ENCODE measurements at places on chromosomes 6 and 20. TPM values are rescaled to one million over a fixed set of nuclear protein-coding genes. Genes with fewer than 3 reads are reported as not detected.

Gene LHFPL5
- not detected for total RNA-seq

- H3K27ac ChIP-seq = no peak overlapping the region
- no peaks in the 10 kb centered on the region for H3K27me3 ChIP-seq
- H3K4me3 ChIP-seq = no peak overlapping the region
- H3K4me1 ChIP-seq = no peaks in the 10 kb centered on the region
- no peak for DNase-seq
Measured at GRCh38 chr20:42018979-42019378, 400.8 kb upstream of the CHD6 start.

DNA sequence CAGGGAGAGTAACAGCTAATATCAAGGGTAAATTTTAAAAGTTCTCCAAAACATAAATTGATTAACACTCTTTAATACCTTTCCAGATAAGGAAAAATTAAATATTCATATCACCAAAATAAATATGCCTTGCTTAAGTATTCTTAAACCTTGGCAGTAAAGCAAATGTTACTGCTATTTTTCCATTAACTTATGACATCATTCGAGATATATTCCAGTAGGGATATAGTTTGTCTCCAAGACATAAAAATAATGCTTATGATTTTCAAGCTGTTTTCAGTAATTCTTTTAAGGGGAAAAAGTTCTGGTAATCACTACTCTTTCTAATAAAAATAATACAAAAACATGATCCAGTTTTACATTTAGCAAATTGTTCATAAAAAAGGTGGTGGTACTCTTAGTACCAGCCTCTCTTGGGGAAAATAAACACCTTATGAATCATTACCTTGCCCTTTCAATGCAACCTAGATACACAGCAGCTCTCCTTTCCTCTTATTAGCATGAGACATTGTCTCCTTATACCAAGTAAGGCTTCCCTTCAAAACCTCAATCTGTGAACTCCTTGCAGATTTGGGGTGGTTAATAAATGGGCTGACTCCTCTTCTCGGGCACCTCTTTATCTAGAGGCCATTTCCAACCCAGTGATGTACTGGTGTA, 31.5 kb upstream of the LTV1 start:
- no peaks in the 10 kb centered on the region for H3K27me3 ChIP-seq
- no peaks in the 10 kb centered on the region for H3K36me3 ChIP-seq
- H3K4me1 ChIP-seq = no peaks in the 10 kb centered on the region
- H3K27ac ChIP-seq = no peak overlapping the region

- H3K36me3 ChIP-seq = no peaks in the 10 kb centered on the region
- H3K27ac ChIP-seq = no peak overlapping the region
- H3K4me1 ChIP-seq = no peaks in the 10 kb centered on the region
- no peak for DNase-seq
Measured at GRCh38 chr20:62786157-62786556, 10.1 kb upstream of the MRGBP start.

DNA sequence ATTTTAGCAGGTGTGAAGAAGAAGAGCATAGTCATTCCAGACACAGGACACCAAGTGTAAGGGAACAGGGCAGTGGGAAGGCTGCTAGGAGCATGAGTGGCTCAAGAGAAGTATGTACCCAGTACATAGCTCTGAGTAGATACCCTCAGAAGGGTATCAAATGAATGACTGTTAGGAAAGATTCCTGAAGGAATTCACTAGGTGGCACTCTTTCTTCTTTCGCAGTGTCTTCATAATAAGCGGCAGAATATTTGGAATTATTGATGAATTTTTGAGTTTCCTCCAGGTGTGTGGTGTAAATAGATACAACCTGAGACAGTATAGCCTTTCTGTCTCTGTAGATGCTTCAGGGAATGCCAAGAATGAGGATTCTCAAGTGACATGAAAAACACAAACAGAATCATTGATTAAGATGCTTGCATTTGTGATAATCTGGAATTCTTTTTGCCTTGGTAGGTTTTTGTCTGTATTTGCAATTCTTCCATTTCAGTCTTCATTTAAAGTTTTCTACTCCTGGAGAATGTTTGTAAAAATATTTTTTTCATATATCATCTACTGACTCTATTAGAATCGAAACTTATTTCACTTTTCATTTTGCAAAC, 264.3 kb upstream of the RIMS1 start:
- H3K4me1 ChIP-seq = no peaks in the 10 kb centered on the region
- H3K4me3 ChIP-seq = no peak overlapping the region
- no peak overlapping the region for H3K27ac ChIP-seq
- DNase-seq = no peak
- H3K36me3 ChIP-seq = no peaks in the 10 kb centered on the region
